ENCODE measurements at places on chromosomes 1 and 21.

- no peak for DNase-seq
These were observed 584.0 kb upstream of the TMPRSS15 start for GRCh38 chr21:18987520-18988026.

- no peak for DNase-seq
These were observed 69.0 kb downstream of the GRIK1 start for GRCh38 chr21:29870814-29871213.

- no peak for DNase-seq
These were observed 239.9 kb upstream of the TMEM51 start for GRCh38 chr1:14913482-14914177.

DNA sequence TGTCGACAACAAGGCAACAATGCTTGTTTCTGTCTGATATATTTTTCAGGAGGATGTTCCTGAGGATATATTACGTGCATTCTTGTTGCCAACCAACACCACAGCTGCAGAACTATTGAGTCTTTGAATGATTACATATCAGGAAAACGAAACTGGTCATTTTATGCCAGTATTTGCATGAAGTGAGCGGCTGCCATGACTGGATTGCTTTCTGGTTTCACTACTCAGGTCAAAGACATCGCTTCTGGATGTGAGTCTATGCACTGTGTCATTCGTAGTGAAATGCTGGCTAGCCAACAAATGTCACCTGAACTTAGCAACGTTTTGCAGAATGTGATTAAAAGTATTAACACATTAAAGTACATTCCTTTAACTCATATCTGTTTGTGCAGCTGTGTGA lies 35.8 kb upstream of the OLFM3 start:
- DNase-seq = no peak

- DNase-seq = no peak
These were observed 246.7 kb downstream of the PTPRU start for GRCh38 chr1:29482991-29483390.

DNA sequence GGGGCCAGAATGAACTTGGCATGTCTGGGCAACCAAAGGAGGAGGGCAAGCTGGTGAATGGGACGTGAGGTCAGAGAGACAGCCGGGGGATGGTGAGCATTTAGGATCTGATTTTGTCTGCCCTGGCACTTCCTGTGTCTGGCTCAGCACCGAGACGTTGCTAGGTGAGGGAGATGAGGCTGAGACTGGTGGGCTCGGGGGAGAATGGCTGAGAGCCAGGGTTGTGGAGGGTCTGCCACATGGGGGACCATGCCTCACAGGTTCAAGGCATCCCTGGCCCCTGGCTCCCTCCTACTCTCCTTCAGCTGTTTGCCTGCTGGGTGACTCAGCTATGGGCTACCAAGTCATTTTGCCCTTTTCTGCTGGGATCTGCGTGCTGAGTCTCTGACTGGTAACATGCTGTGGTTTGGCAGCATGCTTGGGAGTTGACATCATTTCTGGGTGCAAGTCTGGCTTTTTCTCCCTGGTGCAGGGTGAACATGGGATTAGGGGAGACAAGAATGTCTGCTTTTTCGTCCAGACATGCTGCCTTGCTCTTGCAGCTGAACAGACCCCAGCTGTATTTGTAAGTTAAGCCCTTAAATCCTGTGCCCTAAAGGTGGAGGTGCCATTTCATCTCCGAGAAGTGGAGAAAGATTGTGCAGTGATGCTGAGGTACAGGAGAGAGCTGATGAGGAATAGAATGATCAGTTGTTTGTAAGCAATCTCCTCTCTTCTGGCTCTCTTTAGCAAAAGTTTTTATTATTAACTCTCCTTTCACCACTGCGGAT lies 17.6 kb downstream of the GALNT2 start:
- peak; percentile 95 for DNase-seq

- DNase-seq = peak; percentile 94
These were observed 25.9 kb downstream of the KIRREL1 start for GRCh38 chr1:158019171-158019868.

GRCh38 chr1:179003512-179004066 lies 22.1 kb upstream of the FAM20B start:
- DNase-seq = no peak

DNA sequence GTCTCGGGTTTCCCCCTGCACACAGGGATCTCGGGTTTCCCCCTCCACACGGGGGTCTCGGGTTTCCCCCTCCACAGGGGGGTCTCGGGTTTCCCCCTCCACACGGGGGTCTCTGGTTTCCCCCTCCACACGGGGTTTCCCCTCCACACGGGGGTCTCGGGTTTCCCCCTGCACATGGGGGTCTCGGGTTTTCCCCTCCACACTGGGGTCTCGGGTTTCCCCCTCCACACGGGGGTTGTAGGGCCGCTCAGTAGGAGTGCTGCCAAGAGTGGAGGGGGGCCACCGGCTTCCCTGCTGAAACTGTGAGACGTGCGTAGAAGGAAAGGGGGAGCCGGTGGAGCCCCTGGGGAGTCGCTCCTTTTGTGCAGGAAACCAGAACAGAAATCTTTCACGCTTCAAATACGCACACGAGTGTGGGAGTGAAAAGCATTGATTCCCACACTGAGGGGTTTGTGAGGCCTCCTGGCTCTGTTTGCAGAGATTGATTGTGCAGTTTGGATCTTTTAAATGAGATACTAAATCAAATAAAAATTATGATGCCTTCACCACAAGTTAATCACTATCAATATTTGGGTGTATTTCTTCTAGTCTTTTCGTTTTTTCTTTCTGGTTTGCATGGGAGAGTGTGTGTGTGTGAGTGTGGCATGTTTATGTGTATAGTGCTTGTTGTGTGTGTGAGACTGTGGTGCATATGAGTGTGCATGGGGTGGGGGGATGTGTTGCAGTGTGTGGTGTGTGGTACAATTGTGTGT lies 54.3 kb upstream of the TRAPPC10 start:
- DNase-seq = no peak

GRCh38 chr1:42153624-42154023 lies 414 bp downstream of the GUCA2B start:
- DNase-seq = no peak

DNA sequence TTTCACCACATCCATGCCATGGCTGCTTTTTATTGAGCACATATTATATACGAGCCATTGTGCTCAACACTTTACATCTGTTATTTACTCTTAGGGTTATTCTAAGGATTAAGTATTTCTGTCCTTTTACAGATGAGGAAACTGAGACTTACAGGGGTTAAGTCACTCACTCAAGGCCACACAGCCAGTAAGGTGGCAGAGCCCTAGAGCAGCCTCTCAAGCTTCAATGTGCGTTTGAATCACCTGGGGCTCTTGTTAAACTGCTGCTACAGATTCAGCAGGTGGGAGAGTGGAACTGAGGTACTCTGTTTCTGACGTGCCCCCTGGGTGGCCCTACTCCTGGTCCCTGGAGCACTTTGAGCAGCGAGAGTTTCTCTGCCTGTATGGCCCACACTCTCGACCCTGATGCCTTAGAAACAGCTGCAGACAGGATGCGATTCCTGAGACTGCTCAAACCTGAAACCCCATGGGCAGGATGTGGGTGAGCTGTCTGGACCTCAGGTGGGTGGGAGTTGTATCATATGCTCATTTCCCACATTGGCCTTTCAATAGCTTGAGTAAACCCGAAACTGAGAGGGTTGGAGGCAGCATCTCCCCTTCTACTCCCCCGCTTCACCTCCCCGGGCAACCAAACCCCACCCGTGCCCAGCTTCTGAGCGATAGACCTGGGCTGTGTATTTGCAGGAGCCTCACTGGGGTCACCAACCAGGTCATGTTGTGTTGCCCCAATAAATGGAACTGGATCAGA lies 59.3 kb downstream of the MAN1C1 start:
- DNase-seq = no peak

DNA sequence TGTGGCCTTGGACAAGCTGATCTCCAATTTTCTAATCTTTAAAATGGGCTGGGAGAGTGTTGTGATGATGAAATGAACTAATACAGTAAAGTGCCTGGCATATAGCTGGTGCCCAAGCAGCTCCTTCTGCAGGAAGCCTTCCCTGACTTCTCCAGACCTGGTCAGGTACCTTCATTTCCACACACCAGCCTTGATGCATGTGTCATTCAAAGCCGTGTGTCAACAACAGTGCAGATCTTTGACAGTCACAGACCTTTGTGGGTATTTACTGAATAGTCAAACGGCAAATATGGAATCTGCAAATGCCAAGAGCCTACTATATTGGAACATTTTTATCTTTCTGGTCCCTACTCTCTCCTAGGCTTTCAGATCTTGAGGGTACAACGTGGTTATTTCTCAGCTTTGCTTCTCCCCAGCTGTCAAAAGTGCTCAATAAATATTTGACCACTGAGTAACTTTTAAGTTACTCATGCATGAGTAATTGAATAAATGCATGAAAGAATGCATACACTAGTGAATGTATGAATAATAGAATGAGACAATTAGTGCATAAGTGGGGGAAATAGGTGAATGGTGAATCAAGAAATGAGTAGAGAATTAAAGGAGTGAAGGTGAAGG lies 75.4 kb downstream of the MDM4 start:
- no peak for DNase-seq

DNA sequence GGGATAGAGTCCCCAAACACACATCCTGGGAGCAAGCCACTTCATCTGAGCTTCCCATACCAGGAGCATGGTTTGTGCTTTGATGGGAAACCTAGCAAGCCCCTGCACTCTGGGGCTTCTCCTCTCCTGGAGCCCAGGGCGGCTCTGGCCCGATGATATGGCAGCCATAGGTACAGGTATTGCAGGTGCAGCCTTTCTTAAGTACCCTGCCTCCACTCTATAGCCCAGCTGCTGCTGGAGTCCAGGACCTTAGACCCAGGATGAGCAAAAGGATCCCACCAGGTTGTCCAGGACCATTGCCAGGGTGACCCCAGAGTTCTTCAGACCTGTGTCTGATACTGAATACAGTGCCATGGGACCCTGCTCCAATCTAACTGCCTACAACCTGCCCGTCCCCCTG lies 4.2 kb downstream of the C1orf226 start:
- no peak for DNase-seq

- DNase-seq = no peak
These were observed 62.7 kb downstream of the ADSS2 start for GRCh38 chr1:244388961-244389360.

DNA sequence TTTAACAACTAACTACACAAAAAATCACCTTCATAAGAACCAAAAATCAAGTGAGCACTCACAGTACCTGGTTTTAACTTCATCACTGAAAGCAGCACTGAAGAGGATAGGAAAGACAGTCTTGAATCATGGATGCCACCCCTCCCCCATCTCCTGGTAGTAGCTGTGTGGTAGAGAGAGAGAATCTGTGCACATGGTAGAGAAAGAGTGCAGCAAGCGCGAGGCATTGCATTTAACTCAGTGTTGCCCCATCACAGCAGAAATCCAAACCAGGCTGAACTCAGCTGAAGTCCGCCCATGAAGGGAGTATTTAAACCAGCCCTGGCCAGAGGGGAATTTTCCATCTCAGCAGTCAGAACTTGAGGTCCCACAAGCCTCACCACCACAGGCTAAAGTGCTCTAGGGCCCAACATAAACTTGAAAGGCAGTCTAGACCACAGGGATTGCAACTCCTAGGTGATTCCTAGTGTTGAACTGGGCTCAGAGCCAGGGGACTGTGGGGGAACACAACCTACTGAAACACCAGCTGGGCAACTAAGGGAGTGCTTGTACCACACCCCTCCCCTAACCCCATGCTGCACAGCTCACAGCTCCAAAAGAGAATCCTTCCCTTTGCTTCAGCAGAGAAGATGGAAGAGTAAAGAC lies 38.4 kb downstream of the VAV3 start:
- no peak for DNase-seq

DNA sequence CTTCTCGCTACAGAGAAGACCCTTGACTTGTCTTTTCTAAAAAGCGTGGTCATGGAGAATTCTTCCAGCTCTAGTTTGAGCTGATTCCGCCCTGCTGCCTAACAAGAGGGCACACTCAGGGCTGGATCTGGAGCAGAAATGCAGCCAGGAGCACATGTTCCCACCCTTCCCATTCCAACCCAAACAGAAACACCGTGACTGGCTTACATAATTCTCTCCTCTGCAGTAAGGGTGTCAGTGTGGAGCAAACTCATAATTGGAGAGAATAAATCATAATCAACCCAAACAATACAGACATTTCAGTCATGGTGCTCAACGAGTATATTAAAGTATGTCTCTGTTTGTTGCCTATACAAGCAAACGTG lies 34.5 kb downstream of the CTNNBIP1 start:
- DNase-seq = no peak

- no peak for DNase-seq
These were observed 15.9 kb upstream of the LRRC8C start for GRCh38 chr1:89616844-89617627.

- DNase-seq = no peak
These were observed 161.4 kb upstream of the TNR start for GRCh38 chr1:175904808-175905207.

GRCh38 chr1:16087733-16088132 lies 14.3 kb upstream of the FAM131C start:
- DNase-seq = no peak
